ENCODE measurements at places on chromosomes 5 and 9.

DNA sequence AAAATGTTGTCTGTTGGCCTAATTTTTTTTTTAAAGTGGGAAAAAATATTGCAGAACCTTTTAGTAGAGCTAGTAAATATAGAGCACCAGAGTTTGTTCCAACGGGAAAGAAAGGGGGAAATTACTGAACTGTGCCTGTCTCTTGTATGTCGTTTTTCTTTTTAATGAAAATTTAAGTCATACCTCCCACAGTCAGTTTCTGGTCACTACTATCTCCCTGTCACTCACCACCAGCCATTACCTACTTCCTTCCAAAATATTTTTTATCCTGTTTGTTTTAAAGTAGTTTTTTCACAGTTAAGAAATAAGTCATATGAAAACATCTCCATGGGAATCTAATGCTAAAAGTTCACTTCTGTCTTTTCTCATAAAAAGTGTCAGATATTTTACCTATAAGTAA lies 21.3 kb downstream of the GPR151 start:
- DNase-seq, result no peak

DNA sequence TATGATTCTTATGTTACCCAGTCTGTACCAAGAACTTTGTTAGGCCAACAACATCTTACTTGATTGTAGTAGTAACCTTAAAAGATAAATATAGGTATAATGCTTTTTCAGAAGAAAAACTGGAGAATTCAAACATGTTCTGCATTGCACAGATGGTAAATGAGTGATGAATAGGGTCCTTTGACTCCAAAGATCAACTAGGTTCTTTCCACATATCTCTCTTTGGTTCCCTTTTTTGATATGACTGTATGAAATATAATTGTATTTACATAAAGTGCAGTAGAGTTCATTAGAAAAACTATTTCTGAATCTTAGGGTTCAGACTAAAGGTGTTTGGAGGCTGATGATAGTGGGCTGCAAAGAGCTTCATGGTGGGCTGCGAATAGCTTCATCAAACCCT lies 150.5 kb upstream of the CDKN2B start:
- DNase-seq, result no peak

DNA sequence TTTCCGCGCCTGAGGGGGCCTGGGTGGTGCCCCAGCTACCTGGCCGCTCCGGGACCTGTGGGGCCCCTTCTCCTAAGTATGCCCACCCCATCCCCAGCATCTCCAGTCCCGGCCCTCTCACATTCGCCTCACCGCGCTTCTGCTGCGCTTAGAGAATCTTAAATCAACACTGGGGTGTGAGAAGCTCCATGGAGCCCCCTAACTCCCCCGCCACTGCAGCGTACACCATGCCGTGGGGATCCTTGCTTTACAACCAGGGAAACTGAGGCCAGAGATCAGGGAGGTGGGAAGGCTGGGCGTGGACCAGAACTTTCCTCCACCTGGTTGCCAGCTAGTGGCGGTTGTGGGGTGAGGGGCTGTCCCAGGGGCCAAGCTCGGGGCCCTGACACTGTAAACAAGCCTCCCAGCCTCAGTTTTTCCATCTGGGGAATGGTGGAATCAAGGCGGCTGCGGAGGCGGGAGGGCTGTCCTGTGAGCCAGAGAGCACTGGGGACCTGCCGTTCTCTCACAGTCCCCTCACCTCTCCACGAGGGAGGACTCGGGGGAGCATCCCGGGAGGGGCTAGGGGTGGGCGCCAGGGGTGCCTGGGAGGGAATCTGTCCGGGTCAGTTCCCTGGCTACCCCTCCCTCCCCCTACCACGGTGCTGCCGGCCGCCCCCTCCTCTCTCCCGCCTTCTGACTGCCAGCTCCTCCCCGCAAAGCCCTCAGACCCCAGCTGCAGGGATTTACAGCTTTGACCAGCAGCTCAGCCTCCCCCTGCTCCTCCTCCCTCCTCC lies 161.2 kb downstream of the C9orf50 start:
- DNase-seq, result no peak

- DNase-seq, result no peak
Observed at GRCh38 chr5:10853154-10853553, 92.1 kb upstream of the DAP start.

DNA sequence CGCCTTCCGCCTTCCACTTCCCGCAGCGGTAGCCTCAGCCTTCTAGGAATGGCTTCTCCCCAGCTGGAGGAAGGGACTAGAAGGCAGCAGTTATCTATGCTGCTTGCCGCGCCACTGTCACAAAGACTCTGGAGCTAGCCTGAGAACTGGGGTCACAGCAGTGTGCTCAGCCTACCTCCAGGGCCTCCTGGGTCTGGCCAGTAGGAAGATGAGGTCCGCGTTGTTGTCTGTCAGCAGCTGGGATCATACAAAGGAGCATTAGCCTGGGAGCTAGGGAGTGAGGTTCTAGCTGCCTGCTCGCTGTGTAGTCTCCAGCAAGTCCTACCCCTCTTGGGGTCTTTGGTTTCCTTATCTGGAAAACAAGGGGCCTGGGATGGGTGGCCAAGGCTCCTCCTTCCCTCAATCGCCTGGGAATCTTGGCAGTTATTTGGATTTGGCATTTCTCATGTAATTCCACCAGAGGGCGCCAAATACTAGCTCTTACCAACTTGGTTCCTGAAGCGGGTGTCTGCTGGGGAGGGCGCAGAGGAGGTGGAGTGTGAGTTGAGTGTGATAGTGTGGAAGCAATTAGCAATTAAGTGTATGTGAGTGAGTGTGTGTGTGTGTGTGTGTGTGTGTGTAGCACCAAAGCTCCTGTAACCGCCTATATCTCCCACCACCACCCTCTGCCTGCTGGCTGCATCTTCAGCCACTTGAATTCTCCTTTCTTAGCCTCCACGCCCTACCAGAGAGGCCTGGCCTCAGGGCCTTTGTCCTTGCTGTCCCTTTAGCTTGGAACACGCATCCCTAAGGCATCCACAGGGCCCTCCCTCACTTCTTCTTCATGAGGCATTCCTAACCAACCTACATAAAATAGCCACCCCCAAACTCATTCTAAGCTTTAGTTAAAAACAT lies 97.1 kb downstream of the ENTREP1 start:
- DNase-seq, result peak; percentile 87

DNA sequence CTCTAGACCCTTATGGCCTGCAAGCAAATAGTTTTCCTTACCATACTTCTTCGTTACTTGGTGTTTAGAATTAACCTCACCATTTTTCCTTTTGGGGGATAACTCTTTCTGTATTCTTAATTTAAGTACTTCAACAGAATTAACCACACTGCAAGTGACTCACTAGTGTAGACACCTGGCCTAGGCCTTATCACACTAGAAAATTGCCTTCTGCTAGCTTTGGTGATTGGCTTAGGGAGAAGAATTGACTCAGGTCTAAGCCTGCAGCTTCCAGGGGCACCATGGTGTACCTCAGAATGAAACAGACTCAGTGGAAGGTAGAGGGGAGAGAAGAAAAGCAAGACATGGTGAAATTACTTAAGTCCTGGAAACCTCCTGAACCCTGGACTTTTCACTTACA lies 112.8 kb upstream of the HMHB1 start:
- no peak for DNase-seq

DNA sequence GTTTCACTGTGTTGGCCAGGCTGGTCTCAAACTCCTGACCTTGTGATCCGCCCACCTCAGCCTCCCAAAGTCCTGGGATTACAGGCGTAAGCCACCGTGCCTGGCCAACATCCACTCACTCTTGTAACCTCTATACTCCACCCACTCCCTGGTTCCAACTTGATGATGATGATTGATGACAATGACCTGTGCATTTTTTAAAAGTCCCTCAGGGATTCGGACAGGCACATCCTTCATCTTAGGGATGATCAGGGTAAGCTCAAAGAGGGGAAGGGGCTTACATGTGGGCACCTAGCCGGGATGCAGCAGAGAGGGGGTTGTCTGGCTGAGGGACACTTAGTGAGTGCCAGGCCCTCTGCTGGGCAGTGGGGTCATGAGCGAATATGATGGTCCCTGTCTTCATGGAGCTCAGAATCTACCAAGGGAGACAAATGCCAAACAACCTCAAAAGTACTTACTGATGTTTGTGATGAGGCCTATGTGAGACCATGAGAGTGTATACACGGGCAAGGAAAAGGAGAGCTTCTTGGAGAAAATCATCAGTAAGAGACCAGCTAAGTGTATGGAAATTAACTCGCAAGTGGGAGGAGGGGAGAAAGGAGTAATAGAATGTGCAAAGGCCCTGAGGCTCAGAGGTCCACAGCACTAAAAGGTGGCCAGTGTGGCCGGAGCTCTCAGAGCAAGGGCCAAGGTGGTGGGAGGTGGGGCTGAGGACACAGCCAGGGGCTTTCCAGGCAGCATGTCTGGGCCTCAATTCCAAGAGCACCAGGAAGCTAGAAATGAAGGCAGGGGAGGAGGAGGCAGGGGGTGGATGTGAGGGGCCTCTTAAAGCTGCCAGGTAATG lies 27.4 kb downstream of the LHX2 start:
- no peak for DNase-seq

- no peak for DNase-seq
Observed at GRCh38 chr5:102975045-102975444, 144.9 kb downstream of the GIN1 start.

DNA sequence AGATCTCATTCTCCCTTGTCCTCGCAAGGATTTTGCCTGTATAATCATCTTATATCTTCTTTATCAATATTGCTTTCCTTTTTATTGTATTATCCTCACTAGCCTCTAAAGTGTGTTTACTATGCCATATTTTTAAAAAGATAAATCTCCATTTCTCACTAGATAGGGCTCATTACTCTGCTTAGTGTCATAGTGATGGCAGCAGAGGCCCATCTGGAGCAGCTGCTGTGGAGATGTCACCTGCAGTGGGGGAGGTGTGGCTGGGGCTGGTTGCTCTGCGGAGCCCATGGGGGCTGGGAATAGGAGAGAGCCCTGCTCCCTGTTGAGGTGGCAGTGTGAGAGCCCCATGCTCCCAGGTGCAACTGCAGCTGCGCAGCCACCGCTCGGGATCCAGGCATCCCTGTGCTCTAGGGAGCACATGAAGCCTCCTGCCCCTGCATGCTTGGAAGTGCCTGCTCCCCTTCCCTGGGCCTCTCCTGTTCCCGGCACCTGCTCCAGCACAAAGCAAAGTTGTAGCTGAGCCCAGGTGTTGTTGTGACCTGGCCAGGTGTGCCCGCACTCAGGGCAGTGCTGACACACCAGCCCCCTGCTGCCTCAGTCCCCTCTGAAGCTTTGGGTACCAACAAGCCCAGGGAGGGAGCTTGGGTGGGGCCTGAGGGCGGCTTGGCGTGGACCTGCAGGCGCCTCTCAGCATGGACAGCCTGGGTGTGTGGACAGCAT lies 144.6 kb upstream of the MRPS30 start:
- no peak for DNase-seq

GRCh38 chr9:134875371-134875770 lies 5.2 kb upstream of the FCN2 start:
- DNase-seq, result no peak

Data from NCI-H510A treated with DMSO at 0.1 percent for 48 hours (cell line).